ENCODE measurements at places on chromosomes 5 and 9.
A peak's percentile ranks its signal among the peaks of the same experiment; 100 is the strongest.

DNA sequence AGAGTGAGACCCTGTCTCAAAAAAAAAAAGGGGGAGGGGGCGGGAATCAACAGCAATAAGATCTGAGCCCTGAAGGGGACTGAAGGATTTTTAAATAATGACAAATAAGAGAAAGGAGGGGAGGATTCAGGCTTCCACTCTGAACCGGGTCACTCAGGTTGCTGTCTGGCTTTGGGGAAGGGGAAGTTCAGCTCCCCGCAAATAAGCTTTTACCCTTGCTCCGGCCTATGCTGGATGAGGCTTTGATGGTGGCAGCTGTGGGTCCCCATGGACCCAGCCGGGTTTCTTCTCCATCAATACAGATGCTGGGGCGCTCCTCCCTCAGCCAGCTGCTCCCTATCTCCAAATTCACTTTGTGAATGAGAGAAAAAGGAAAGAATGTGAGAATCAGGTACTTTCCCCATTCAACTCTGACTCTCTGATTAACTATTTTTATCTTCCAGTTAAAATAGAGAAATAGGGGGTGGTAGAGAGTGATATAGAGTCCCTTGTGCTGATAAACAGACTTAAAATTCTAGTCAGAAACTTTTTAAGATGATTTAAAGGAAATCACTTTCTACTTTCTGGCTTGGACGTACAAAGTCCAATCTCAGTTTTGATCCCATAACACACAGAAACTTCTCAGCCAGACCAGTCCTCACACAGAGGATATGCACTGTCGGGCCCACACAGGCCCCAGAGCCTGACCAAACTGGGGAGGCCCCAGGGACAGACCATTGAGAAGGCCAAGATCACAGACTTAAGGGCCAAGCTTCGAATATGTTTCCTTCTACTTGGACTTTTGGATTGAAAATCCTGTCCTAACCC lies 39.6 kb downstream of the C5orf15 start:
- no peak overlapping the region for H3K4me3 ChIP-seq
- no peaks in the 10 kb centered on the region for H3K27me3 ChIP-seq
- H3K4me1 ChIP-seq: peaks cover 25% of the 10 kb centered on the region
- no peaks in the 10 kb centered on the region for H3K36me3 ChIP-seq

- H3K4me1 ChIP-seq: peaks cover 6% of the 10 kb centered on the region
- peak overlapping the region; percentile 27 for H3K4me3 ChIP-seq
- no peak overlapping the region for H3K27ac ChIP-seq
- H3K27me3 ChIP-seq: no peaks in the 10 kb centered on the region
Observed at GRCh38 chr9:87464992-87465378, 32.7 kb upstream of the DAPK1 start.

- no peak overlapping the region for H3K27ac ChIP-seq
- no peaks in the 10 kb centered on the region for H3K4me1 ChIP-seq
- no peaks in the 10 kb centered on the region for H3K36me3 ChIP-seq
- DNase-seq: no peak
- H3K27me3 ChIP-seq: no peaks in the 10 kb centered on the region
Observed at GRCh38 chr5:28012538-28012937, 974.2 kb upstream of the CDH9 start.

DNA sequence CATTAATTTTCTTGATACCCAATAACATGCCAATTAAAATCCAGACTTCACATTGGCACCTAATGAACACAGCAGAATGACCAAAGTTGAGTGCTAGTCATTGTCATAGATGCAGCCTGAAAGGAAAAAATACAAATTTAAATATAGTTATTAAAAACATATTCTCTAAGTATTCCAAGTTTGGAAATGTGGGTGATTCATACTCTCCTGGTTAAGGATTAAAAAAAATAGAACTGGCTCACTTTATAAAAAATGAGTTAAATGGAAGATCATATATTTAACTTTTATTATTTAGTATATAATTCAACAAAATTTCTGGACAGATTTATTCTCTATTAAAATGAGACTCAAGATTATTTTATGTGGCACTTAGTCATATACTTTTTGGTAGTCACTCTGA lies 33.2 kb upstream of the RICTOR start:
- DNase-seq: no peak
- no peak overlapping the region for H3K27ac ChIP-seq
- peaks cover 48% of the 10 kb centered on the region for H3K36me3 ChIP-seq

DNA sequence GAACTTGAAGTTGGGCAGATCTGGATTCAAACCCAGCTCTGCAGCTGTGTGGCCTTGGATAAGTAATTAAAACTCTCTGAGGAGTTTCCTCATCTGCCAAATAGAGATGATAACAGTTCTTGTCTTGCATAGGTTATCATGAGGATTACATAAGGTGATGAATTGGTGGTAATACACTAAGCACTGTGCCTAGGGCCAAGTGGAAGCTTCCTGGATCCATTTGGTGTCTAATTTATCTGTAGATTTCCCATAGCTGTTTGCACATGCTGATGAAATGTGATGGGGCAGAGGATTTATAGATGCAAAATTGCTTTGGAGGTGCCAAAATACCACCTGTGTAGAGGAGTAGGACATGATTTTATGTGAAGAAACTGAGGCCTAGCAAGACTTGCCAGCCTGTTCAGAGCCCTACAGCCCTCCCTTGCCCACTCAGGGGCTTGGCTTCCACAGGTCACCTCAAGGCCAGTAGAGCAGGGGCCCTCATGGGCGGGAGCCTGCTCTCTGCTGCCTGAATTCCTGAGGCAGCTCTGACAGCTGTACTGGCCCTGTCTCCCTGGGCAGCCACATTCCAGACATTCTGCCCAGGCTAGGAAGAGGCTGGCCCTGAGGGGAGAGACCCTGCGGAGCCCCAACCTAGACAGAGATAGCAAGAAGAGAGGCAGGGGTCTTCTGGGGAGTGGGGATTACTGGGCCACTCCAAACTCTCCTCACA lies 5.9 kb upstream of the FAT2 start:
- H3K27me3 ChIP-seq: no peaks in the 10 kb centered on the region
- H3K4me1 ChIP-seq: no peaks in the 10 kb centered on the region
- DNase-seq: no peak
- no peaks in the 10 kb centered on the region for H3K36me3 ChIP-seq
- H3K27ac ChIP-seq: no peak overlapping the region

DNA sequence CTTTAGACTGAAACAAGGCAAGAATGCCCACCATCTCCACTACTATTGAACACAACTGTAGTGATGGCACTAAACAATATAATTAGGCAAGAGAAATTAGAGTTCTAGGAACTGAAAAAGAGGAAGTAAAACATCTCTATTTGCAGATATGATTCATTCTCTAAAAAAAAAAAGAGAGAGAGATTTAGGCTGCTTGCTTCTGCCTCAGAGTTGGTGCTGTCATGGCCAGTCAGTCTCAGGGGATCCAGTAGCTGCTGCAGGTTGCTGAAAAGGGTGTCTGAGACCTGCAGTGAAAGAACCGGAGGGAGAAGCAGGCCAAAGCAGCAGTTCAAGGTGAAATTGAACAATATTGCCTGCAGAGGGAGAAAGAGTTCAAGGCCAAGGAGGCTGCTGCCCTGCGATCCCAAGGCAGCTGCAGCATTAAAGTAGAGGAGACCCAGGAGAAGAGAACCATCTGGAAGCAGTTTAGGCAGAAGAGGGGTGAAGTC lies 72.5 kb downstream of the AP3B1 start:
- no peak for DNase-seq
- no peaks in the 10 kb centered on the region for H3K27me3 ChIP-seq
- H3K4me1 ChIP-seq: peaks cover 8% of the 10 kb centered on the region
- H3K4me3 ChIP-seq: no peak overlapping the region
- H3K27ac ChIP-seq: no peak overlapping the region
- H3K36me3 ChIP-seq: peaks cover 26% of the 10 kb centered on the region

GRCh38 chr9:133188006-133188842 lies 20.8 kb downstream of the OBP2B start:
- no peak overlapping the region for H3K4me3 ChIP-seq
- H3K27ac ChIP-seq: no peak overlapping the region
- H3K27me3 ChIP-seq: peaks cover 29% of the 10 kb centered on the region
- peaks cover 13% of the 10 kb centered on the region for H3K4me1 ChIP-seq
- DNase-seq: no peak

- H3K27ac ChIP-seq: no peak overlapping the region
- H3K27me3 ChIP-seq: no peaks in the 10 kb centered on the region
- no peaks in the 10 kb centered on the region for H3K36me3 ChIP-seq
- no peak for DNase-seq
- no peaks in the 10 kb centered on the region for H3K4me1 ChIP-seq
- H3K4me3 ChIP-seq: no peak overlapping the region
Observed at GRCh38 chr9:13432904-13433303, 153.4 kb upstream of the MPDZ start.

DNA sequence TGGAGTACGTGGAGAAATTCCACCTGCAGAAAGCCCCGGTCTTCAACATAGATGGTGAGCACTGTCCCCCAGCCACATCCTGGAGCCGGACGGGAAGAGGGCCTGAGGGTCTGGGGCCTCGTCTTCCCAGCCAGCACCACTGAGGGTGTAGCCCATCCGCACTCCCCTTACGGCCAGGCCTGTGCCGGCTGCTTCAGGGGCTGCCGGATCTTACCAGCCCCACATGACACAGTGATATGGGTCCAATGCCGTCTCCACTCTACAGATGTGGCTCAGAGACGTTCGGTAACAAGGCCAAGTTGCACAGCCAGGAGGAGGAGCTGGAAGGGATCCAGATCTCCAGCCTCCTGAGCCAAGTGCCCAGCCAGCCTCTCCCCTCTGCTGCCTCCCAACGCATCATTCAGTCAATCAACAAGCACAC lies 21.3 kb downstream of the GLT6D1 start:
- H3K27ac ChIP-seq: no peak overlapping the region
- no peaks in the 10 kb centered on the region for H3K27me3 ChIP-seq
- H3K36me3 ChIP-seq: no peaks in the 10 kb centered on the region
- no peak for DNase-seq

Data from T-helper 2 cell treated with Interferon-gamma antibody and Interleukin-4, amounts not matched to agents 5 μg/mL and 100 μg/mL, for 36 hours (primary cell).